Activated CD4-positive, alpha-beta memory T cell treated with anti-CD3 and anti-CD28 coated beads for 36 hours (primary cell): ENCODE measurements at places on chromosomes 16 and 17.

DNA sequence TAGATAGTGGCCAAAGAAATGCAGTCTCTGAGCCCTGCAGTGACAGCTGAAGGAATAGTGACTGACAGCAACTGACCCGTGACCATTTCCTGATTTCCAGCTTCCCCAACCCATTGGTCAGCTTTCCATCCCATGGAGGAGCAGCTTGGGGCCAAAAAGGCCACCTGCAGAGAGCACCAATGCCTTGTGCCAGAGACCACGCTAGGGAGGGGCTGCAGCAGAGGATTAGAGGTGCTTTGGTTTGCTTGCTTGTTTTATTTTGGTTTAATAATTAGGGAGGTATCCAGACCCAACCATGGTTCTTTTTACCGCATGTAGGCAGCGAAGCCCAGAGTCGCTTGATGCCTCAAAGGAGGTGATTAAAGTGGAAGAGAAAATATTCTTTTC is 61.3 kb upstream of the SIAH1 start:
- DNase-seq: no peak

- no peak for DNase-seq
Measured at GRCh38 chr17:28892024-28892423, 5.5 kb downstream of the FLOT2 start.

DNA sequence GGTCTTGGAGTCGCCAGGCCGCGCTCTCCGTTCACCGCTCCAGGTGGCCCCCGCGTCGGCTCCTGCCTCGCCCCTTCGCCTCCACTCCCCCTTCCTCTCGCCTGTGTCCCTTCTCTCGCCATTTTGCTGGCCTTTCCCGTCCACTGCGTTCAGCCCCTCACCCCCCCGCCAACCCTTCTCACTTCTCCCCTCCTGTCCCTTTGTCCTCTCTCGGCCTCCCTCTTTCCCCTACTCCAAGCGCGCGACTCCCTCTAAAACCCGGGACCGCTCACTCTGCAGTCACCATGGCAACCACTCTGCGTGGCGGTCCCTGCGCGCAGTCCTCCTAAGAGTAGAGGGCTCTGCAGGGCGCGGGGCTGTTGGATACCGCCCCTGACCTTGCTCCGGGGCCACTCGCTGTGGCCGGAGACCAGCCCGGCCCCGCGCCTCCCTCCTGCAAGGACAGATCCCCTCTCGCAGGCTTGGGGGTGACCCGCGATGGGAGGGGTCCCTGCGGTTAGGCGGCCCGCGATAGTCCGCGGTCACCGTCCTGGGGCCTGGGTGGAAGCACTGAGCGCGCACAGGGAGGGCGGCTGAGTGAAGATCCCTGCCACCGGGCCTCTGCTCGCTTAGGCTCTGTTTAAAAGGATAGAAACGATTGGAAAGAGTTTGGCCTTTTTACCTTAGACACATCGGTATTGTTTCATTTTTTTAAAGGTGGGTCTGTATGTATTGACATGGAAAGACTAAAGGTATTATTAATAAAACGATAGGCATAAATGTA is 454 bp downstream of the CCDC40 start:
- peak; percentile 35 for DNase-seq

DNA sequence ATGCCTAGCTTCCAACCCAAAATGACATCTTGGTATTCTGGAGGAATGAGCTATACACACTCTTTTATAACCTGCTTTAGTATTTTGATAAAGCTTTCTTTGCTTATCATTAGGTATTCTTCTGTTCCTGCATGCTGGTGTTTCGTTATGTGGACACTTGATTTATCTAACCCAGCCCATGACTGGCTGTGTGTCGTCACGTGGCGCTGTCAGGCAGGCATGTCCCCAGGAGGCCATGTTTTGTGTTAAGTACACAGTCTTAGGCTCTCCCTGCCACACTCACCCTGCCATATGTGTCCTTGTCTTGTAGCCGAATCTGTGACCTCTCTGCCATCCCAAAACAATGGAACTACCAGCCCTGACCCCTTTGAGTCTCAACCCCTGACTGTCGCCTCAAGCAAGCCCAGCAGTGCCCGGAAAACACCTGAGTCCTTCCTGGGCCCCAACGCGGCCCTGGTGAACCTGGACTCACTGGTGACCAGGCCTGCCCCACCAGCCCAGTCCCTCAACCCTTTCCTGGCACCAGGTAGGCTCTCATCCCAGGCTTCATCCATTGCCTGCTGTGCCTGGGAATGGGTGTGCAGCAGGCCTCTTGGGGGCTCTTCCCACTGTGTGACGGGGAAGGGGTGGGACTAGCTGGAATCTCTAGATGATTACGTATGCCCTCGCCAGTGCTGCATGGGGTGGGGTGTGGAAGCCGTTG is 30.8 kb downstream of the B9D1 start:
- peak; percentile 5 for DNase-seq

- no peak for DNase-seq
Measured at GRCh38 chr16:10906914-10907756, 30.1 kb downstream of the CIITA start.

GRCh38 chr17:67746704-67747571 is 29.2 kb downstream of the NOL11 start:
- no peak for DNase-seq

- DNase-seq: peak; percentile 70
Measured at GRCh38 chr16:50335196-50335958, 33.4 kb downstream of the BRD7 start.

DNA sequence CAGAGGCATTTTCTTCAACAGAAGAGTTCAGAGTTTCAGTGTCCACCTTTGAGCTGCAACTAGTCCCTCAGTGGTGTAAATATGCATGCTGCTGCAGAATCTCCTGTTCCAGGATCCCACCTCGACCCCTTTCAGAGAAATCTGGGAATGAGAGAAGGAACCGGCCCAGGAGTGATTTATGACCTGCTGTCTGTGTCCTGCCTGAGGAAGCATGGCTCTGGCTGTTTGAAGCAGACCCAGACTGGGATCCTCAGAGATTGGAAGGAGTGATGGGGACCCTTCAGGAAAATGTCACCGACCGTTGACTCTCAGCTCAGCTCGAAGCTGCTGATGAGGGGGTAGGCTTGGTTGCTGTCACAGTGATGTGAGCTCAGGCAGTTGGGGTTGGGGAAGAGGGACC is 8.4 kb upstream of the MAF start:
- DNase-seq: no peak

GRCh38 chr16:9348912-9349311 is 257.5 kb downstream of the HAPSTR1 start:
- DNase-seq: no peak

GRCh38 chr16:59913666-59914065 is 1179.5 kb upstream of the GOT2 start:
- no peak for DNase-seq

DNA sequence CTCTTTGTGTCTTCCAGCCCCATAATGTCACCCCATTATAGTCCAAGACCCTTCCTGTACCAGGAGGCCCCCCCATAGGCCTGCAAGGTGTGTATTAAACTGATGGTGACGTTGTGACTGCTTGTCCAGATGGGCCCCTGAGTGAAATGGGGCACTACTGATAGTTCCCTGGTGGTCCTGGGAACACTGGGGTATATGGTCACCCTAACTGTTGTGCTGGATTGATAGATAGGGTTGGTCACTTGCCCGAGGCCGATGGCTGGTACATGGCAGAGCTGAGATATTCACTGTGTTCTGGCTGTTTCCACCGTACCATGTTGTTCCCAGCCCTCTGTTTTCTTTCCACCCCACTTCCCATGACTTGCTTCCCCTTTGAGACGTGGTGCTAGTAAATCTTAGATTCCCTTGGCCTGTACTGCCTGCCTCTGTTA is 4.3 kb downstream of the CNP start:
- DNase-seq: no peak

- DNase-seq: no peak
Measured at GRCh38 chr16:13829697-13830299, 90.2 kb upstream of the ERCC4 start.

- DNase-seq: peak; percentile 66
Measured at GRCh38 chr17:21125862-21126261, 902 bp upstream of the DHRS7B start.

- no peak for DNase-seq
Measured at GRCh38 chr17:51608251-51608933, 348.0 kb downstream of the UTP18 start.

DNA sequence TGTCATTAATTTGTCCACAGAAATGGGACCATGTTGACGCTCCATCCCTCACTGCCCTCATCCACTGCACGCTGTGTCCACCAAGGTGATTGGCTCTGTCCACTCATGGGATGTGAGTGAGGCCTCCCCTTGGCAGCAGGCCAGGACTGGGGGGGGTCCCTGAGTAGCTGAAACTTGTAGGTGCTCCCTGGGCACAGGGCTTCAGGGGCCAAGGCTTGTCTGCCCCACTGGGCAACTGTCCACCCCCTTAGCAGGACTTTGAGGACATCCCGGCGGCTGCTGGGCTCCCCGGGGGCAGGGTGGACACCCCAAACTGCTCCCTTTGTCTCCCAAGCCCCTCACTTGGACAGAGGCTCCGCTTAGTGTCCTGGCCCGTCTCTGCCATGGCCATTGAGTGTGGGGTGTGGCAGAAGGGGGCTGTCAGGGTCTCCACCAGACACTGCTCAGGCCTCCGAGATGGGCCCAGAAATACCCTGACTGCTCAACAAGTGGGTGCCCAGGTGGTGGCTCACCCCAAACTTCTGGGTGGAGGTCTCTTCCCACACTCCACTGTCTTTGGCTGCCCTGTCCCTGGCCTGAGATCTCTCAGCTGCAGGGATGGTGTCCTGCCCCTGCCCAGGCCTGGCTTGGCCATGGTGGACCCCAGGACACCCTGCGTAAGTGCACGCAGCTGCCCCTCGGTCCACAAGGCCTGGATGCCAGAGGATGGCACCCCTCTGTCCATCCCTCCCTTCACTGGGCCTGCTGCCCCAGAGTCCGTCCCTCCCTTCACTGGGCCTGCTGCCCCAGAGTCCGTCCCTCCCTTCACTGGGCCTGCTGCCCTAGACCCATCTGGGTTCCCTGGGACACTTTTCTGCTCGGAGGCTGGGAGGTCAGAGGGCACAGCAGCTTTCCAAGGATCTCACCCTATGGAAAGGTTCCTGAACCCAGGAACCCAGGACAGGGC is 2.9 kb upstream of the RAB40C start:
- DNase-seq: no peak

DNA sequence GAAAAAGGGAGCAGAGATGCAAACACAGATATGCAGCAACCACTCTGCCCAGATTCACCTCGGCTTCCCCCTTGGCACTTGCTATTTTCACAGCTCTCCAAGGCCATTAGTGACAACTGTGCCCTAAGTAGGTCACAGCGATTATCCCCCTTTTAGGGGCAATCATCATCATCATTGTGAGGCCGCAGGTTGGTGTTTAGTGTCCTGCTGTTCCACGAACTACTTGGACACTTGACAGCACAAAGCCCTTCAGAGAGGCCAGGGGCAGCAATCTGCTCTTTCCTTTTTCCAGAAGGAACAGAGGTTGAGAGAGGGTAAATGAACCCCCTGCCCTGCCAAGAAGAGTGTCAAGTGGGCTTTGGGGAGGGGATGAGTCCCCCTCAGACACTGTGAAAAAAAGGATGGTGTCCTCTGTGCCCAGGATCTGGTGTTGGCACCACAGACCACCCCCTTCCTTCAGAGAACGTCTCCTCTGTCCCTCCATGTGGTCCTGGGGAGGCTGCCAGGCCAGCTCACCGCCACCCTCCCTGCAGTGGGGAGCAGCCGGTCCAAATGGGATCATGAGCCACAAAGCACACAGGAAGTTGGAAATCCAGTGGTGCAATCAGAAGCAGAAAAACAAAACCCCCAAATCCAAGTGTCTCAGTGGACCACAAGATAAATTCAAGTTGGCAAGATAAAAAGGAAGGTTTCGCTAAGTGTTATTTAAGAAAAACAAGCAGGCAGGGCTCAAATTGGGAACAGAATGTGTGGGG is 78.4 kb upstream of the MED9 start:
- DNase-seq: no peak

- DNase-seq: no peak
Measured at GRCh38 chr17:10268005-10268404, 69.6 kb upstream of the GAS7 start.

GRCh38 chr17:45319239-45319703 is 2.5 kb upstream of the MAP3K14 start:
- DNase-seq: peak; percentile 38

DNA sequence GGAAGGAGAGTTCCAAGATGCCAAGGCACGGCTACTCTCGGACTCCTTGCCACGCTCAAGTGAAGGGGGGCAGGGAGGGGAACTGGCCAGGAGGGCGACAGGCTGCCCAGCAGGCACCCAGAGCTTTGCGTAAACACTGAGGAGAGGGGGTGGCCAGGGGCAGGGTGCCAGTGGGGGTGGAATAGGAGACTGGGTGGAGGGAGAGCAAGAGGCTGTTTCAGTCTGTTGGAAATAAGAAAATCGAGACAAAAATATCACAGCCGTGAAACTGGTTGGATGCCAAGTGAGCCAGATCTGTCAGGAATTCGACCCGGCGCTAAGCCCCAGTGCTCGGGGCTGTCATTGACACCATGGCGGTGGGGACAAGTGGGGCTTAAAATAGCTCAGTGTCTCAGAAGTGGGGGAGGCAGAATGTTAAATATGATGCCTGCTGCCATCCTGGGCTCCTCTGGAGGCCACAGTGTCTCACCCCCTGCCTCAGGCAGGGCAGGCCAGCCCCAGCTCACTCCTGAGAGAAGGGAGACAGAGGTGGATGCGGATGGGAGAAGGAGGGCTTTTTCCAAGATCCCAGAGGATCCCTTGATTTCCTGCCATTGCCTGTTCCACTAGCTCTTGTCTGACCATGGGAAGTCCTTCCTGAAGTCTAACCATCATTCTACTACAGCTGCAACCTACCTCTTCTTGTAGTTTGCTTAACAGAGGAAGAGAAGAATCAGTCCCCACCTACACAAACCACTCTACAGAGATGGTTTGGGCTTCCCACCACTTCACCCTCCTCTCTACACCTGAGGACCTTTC is 9.5 kb downstream of the PNMT start:
- no peak for DNase-seq
